ENCODE measurements at places on chromosomes 7 and 10.

DNA sequence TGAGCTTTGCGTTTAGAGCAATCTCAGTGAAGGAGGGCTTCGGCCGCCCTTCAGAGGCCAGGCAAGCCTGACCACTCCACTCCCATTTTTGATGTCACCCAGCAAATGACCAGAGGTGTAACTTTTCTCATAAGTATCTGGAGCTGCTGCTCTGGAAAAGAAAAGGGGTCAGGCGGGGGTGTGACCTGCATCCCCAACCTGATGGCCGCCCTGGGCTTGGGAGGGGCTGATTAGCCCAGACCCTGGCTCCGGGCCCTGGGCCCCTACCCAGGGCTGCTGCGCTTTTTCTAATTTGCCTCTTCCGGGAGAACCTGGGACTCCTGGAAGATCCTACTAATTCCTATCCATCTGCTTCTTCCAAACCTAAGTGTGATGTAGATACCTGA lies 9.6 kb upstream of the EBF3 start:
- DNase-seq: no peak

DNA sequence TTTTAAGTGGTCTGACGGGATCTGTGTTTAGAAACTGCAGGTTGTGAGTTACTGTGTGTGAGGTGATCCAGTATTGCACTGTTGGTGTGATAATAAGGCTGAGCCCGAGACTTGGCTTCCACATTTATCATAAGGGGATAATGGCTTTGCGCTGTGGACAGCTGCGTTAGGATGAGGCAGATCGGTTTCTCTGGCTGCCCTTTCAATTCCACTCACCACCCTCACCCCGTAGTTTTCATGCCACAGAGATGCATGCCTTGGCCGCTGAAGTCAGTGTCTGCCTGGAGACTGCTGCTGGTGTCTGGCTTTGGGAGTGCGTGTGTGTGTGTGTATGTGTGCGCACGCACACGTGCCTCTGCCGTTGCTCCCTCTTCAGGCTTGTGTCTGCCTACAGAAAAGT lies 273.0 kb downstream of the CCDC3 start:
- DNase-seq: no peak

- no peak for DNase-seq
Measured at GRCh38 chr10:26516540-26517101, 78.5 kb downstream of the APBB1IP start.

GRCh38 chr7:24871770-24872169 lies 108.2 kb downstream of the OSBPL3 start:
- DNase-seq: no peak

- DNase-seq: no peak
Measured at GRCh38 chr10:119337796-119338432, 130.5 kb downstream of the GRK5 start.

Data from CD4-positive, alpha-beta T cell treated with Interleukin-4 for 4 hours (primary cell).